ENCODE measurements at places on chromosomes 4 and X. TPM values are rescaled to one million over a fixed set of nuclear protein-coding genes. Genes with fewer than 3 reads are reported as not detected.
A peak's percentile ranks its signal among the peaks of the same experiment; 100 is the strongest.

- DNase-seq: peak; percentile 37
These were observed 35.3 kb downstream of the SUPT20HL1 start for GRCh38 chrX:24395775-24396174.

The GPM6B gene
- total RNA-seq: 380 TPM

- DNase-seq: no peak
These were observed 49.7 kb upstream of the TMEM164 start for GRCh38 chrX:109952985-109953905.

- no peak for DNase-seq
These were observed 41.4 kb downstream of the NLGN4X start for GRCh38 chrX:6187256-6187655.

- DNase-seq: no peak
These were observed 209.4 kb downstream of the RAPGEF2 start for GRCh38 chr4:159312236-159312635.

DNA sequence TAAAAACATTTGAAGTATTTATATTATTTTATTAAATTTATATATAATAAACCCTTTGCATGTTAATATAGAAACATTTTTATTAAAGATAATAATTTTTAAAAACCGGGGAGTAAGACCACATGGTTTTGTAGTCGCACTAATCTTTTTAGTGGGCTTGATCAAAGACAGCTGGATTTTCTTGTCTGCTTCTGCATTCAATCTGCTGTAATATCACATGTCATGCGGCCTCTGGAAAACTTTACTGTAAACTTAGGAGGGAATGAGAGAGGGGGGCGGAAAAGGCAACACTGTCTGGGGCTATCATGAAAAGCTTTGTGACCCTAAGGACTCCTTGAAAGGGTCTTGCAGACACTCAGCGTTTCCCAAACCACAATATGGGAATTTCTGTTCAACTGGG is 62.8 kb upstream of the NLGN4X start:
- no peak for DNase-seq

The HS3ST1 gene
- total RNA-seq: 6.9 TPM

DNA sequence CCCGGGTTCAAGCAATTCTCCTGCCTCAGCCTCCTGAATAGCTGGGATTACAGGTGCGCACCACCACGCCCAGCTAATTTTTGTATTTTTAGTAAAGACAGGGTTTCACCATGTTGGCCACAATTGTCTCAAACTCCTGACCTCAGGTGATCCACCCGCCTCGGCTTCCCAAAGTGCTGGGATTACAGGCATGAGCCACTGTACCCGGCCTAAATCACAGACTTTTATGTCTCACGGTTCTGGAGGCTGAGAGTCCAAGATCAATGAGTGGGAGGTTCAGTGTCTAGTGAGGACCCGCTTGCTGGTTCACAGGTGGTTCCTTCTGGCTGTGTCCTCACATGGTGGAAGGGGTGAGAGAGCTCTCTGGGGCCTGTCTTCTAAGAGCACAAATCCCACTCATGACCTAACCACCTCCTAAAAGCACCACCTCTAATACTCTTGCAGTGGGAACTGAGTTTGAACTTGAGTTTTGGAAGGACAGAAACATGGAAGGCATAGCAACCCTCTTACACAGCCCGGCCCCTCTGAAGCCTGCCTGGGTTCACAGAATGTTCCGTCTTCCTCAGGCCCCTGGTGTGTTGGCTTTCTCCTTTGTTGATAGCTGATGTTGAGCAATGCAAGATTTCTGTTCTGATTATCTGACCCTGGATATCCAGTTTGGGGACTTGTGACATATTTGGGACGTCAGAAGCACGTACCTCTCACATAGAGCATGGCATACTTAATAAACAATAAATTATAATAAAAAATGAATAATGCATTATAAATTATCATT is 1.9 kb upstream of the AKAP17A start:
- DNase-seq: no peak

The SRD5A3 gene
- 9.0 TPM for total RNA-seq

The MXD4 gene
- 17.5 TPM for total RNA-seq

DNA sequence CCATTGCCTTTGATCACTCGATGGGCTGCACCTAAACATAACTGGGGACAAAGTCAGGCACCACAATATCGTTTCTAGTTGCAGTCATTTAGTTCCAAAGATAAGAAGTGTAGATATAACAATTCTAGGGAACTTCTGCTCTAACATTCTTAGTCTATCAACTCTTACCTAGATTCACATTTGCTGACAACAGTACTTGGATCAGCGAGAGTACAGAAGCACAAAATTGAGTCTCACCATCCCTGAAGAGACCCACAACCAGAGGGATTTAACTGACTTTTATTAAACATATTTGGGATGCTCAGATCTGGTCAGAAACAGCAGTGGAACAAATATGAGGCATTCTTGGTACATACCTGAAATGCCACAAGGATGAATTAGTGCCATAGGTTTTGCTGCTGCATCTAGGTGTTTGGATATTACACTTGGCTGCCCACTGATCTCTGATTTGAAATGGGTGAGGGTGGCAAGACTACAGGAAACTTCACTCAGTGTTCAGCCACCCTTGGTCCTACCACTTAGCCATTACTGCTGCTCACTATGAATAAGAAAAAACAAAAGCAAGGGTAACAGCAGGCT is 28.9 kb upstream of the HUWE1 start:
- no peak for DNase-seq

The ADGRG4 gene
- not detected for total RNA-seq
